ENCODE measurements at places on chromosomes 1 and 21.

DNA sequence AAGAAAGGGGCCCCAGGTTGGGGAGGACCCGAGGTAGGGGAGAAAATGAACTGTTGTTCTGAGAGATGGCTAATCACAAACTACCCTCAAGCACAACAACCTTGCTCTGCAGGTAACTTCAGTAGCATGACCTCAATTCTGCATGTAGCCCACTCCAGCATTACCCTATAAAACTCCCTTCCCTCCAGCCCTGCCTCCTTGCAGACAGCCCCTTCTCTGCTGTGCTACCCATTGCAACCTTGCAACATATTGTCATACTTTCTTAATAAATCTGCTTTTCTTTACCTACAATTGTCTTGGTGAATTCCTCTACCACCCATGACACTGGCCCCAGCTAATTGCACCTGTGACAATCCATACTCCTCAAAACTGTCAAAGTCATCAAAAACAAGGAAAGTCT, 428.9 kb downstream of the MATN1 start:
- no peak for DNase-seq

GRCh38 chr21:42117967-42118780, 47.1 kb downstream of the UMODL1 start:
- no peak for DNase-seq

- DNase-seq: peak; percentile 5
Measured at GRCh38 chr1:151255381-151255780, 847 bp downstream of the PSMD4 start.

DNA sequence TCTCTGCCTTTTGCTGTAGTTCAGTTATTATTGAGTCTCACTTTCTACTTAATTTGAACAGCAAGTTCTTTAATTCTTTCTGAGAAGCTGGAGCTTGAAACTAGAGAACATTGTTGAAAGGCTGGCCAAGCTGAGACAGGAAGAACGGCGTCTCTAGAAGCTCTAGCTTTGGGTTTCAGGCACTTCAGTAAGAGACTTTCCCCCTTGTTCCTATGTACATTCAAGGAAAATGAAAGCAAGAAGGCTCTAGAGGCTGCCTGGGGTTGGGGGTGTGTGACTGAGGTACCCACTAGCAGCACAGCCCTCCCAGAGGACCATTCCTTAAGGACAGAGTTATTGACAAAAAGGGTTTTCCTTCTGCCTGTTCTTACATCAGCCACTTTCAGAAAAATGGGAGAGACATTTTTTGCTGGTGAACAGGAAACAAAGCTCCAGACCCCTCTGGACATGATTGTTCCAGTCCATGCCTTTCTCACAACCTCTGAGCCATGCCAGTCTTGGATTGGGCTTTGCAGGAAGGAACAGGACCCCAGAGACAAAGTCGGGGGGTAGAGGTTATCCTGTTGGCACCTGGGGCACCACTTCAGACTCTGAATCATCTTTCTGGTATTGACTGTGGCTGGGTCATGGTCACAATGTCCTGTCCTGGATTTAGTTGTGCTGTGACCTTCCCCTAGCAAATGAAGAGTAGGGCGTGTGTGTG, 63.1 kb downstream of the LAMC2 start:
- no peak for DNase-seq

- peak; percentile 48 for DNase-seq
Measured at GRCh38 chr1:193538680-193539079, 352.3 kb upstream of the B3GALT2 start.

GRCh38 chr1:110316735-110317134, 22.4 kb upstream of the RBM15 start:
- DNase-seq: no peak

DNA sequence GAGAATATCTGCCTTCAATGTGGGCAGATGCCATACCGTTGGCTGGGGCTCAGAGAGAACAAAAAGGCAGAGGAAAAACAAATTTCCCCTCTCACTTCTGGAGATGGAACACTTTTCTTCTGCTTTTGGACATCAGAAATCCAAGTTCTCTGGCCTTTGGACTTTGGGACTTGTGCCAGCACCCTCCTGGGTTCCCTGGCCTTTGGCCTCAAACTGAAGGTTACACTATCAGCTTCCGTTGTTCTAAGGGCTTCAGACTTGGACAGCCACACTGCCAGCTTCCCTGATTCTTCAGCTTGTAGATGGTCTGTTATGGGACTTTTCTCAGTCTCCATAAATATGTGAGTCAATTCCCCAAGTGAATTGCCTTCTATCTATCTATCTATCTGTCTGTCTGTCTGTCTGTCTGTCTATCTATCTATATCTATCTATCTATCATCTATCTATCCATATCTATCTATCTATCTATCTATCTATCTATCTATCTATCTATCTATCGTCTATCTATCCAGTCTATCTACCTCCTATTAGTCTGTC, 778.1 kb upstream of the TMPRSS15 start:
- no peak for DNase-seq

GRCh38 chr21:14968821-14969220, 96.0 kb downstream of the NRIP1 start:
- DNase-seq: no peak

DNA sequence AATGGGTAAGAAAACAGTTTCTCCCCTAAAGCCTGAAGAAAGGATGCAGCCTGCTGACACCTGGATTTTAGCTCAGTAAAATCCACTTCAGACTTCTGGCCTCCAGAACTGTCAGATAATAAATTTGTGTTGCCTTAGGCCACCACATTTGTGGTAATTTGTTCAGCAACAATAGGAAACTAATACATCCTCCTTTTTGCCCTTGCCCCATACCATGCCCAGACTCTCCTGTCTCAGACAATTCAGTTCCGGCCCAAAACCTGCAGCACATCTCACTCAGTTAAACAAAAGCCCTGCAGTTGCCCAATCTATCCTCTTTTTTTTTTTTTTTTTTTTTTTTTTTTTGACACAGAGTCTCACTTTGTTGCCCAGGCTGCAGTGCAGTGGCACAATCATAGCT, 25.8 kb downstream of the SMIM12 start:
- DNase-seq: no peak

Measured in CD4-positive, alpha-beta T cell treated with Interleukin-4 for 1 hour (primary cell).